Neural crest cell (in vitro differentiated cells): ENCODE measurements at places on chromosomes 5 and 9. TPM values are rescaled to one million over a fixed set of nuclear protein-coding genes. Genes with fewer than 3 reads are reported as not detected.

GRCh38 chr9:94909250-94909894 lies 182.9 kb downstream of the AOPEP start:
- H3K27ac ChIP-seq, result no peak overlapping the region
- peaks cover 80% of the 10 kb centered on the region for H3K4me1 ChIP-seq

GTF2H2C gene
- total RNA-seq, result 47.9 and 49.4 TPM in 2 replicates

DNA sequence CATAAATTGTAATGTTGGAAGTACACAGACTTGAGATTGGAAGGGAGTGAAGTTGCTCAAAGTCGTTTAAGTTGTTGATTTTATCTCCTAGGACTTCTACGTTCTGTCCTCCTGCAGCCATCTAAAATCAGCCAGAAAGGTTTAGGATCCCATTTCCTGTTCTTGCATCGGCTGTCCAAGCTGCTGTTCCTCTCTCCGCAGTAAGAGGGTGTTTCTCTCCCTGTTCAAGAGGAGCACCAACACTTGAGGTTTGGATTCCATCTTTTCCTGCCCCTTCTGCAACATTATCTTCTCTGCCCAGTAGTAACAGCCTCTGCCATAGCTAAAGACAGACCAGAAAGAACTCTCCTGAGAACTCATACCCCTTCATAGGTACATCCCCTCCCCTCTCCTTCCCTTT lies 373.4 kb downstream of the GADD45G start:
- H3K4me1 ChIP-seq, result no peaks in the 10 kb centered on the region
- no peak overlapping the region for H3K4me3 ChIP-seq
- peaks cover 24% of the 10 kb centered on the region for H3K27me3 ChIP-seq
- H3K36me3 ChIP-seq, result no peaks in the 10 kb centered on the region

DNA sequence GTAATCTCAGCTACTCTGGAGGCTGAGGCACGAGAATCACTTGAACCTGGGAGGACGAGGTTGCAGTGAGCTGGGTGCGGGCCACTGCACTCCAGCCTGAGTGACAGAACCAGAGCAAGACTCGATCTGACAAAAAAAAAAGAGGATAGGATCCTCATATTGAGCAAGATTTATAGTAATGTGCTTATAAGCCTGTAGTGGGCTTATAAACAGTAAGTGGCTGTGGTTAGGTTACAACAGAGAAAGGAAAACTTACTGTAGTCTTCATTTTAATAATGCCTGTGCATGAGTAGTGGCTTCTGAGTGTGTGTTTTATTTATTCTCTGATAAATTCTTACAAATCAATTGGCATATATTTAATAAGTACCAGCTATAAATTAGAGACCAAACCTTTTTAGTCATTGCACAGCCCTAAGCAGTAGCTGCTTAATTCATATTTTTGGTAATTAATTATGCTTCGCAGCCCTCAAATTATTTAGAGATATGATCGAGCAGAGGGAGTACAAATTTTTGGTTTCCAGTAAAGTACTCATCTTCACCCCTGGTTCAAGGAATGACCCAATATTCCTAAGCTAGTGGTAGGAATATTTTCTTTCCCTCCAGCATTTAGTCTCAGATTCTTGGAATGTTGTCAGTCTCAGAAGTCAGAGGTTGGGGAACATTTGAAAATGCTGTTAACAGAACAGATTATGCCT lies 73.8 kb upstream of the KLF9 start:
- DNase-seq, result no peak
- no peak overlapping the region for H3K4me3 ChIP-seq
- no peaks in the 10 kb centered on the region for H3K4me1 ChIP-seq
- H3K36me3 ChIP-seq, result no peaks in the 10 kb centered on the region
- no peak overlapping the region for H3K27ac ChIP-seq
- no peaks in the 10 kb centered on the region for H3K27me3 ChIP-seq

DNA sequence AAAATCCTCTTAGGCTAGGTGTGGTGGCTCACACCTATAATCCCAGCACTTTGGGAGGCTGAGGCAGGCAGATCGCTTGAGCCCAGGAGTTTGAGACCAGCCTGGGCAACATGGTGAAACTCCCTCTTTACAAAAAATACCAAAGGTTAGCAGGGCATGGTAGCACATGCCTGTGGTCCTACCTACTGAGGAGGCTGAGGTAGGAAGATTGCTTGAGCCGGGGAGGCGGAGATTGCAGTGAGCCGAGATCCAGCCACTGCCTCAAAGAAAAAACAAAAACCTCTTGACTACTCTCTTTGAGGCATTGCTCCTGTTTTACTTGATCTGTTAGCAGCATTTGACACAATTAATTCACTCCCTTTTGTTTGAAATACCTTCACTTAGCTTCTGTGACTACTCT lies 20.7 kb downstream of the KIF2A start:
- H3K27me3 ChIP-seq, result no peaks in the 10 kb centered on the region
- no peak overlapping the region for H3K4me3 ChIP-seq
- H3K27ac ChIP-seq, result no peak overlapping the region

DNA sequence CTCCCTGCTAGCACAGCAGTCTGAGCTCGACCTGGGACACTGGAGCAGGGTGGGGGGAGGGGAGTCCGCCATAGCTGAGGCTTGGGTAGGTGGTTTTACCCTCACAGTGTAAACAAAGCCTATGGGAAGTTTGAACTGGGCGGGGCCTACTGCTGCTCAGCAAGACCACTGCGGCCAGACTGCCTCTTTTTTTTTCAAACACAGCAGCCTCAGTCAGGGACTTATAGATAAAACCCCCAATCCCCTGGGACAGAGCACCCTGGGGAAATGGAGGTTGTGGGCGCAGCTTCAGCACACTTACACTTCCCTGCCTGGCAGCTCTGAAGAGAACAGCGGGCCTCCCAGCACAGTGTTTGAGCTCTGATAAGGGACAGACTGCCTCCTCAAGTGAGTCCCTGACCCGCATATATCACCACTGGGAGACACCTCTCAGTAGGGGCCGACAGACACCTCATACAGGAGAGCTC lies 151.1 kb upstream of the APC start:
- no peaks in the 10 kb centered on the region for H3K27me3 ChIP-seq
- no peak for DNase-seq
- H3K36me3 ChIP-seq, result no peaks in the 10 kb centered on the region

- no peak for DNase-seq
- H3K36me3 ChIP-seq, result no peaks in the 10 kb centered on the region
- H3K4me1 ChIP-seq, result peaks cover 61% of the 10 kb centered on the region
- H3K4me3 ChIP-seq, result peak overlapping the region; percentile 85
- no peak overlapping the region for H3K27ac ChIP-seq
- no peaks in the 10 kb centered on the region for H3K27me3 ChIP-seq
Observed at GRCh38 chr9:133120501-133121197, 391 bp downstream of the RALGDS start.

GRCh38 chr9:450057-450456 lies 235.4 kb downstream of the DOCK8 start:
- no peak for DNase-seq
- no peaks in the 10 kb centered on the region for H3K27me3 ChIP-seq
- peaks cover 7% of the 10 kb centered on the region for H3K4me1 ChIP-seq
- no peak overlapping the region for H3K4me3 ChIP-seq
- no peaks in the 10 kb centered on the region for H3K36me3 ChIP-seq
- H3K27ac ChIP-seq, result no peak overlapping the region

FAM78A gene
- total RNA-seq, result 3.8 and 4.4 TPM in 2 replicates

DMRT3 gene
- not detected in 2 replicates for total RNA-seq

DNA sequence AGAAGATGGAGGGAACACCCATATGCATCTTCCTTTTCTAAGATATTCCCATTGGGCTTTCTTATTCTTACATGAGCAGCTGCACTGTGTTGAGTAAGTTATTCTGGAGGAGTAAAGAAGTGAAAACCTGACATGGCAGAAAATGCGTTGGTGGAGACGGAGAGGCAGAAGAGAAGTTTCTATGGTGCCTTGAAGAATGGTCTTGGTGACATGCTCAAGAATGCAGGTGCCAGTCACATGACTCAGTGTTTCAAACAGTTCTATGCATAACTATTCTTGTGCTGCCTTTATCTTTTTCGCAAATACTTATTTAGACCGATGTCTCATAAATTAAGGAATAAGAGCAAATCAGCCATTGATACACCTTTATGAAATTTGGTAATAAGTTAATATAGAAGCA lies 377.8 kb upstream of the IRX2 start:
- H3K27ac ChIP-seq, result no peak overlapping the region
- H3K36me3 ChIP-seq, result no peaks in the 10 kb centered on the region
- H3K4me1 ChIP-seq, result peaks cover 13% of the 10 kb centered on the region
- no peak overlapping the region for H3K4me3 ChIP-seq

LURAP1L gene
- total RNA-seq, result 0.27 and 0.40 TPM in 2 replicates

- peak; percentile 31 for DNase-seq
- H3K4me1 ChIP-seq, result peaks cover 5% of the 10 kb centered on the region
- H3K36me3 ChIP-seq, result no peaks in the 10 kb centered on the region
- peak within 1 kb of the TSS; percentile 6 for H3K27ac ChIP-seq
- H3K4me3 ChIP-seq, result peak within 1 kb of the TSS; percentile 89
- peaks cover 5% of the 10 kb centered on the region for H3K27me3 ChIP-seq
Observed at GRCh38 chr9:132878695-132879456, at the start of gene SPACA9. TSS of gene SPACA9 (plus strand) at chr9:132878898. CDS start at chr9:132883948, 5,050 bp downstream.

GABRA1 gene
- total RNA-seq, result not detected in 2 replicates

GRCh38 chr5:34483442-34484033 lies 172.6 kb upstream of the RAI14 start:
- H3K36me3 ChIP-seq, result no peaks in the 10 kb centered on the region
- H3K4me3 ChIP-seq, result peak overlapping the region; percentile 9
- peaks cover 30% of the 10 kb centered on the region for H3K4me1 ChIP-seq

DNA sequence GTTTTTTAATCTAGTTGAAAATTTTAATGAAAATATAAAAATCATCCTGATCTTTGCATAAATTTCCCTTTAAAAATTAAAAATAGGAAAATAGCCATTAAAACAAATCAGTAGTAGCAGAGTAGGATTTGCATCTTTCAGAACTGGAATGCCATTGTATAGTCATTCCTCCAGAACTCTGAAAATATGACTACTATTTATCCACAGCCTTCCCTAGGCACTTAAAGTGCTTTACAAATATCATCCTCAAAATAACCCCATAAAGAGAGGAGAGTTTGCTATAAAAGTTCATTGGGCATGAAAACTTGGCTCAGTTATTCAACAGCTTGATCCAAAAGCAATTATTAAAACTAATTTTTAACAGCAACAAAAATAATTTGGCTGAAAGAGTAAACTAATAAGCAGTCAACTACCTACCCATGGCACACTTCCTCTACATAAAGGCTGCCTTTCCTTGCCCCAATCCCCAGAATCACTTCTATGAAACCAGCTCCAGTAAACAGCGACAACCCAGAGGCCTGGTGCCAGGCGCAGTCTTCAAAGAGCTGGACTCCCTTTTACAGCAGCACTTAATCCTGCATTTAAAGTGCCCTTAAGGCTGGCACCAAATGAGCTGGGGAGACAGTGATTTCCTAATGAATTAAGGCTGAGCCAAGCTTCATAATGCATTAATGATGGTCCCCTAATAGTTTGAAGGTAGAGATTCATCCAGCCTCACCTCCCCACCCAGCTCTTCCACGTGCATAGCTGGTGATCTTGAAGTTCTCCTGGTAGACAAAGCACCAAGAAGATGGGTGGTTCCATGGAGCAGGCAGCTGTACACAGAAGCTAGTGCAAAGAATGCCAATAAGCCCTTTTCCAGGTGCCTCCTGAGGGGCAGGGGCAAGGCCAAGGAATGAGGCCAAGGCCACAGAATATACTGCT lies 36.1 kb downstream of the LHFPL2 start:
- H3K36me3 ChIP-seq, result peaks cover 10% of the 10 kb centered on the region
- no peak overlapping the region for H3K27ac ChIP-seq
- H3K4me1 ChIP-seq, result peaks cover 34% of the 10 kb centered on the region
- H3K4me3 ChIP-seq, result no peak overlapping the region
- H3K27me3 ChIP-seq, result no peaks in the 10 kb centered on the region

GRCh38 chr5:55568654-55569512 lies 34.1 kb upstream of the PLPP1 start:
- peaks cover 11% of the 10 kb centered on the region for H3K4me1 ChIP-seq
- no peaks in the 10 kb centered on the region for H3K36me3 ChIP-seq
- no peaks in the 10 kb centered on the region for H3K27me3 ChIP-seq
- no peak overlapping the region for H3K27ac ChIP-seq
- DNase-seq, result no peak

DNA sequence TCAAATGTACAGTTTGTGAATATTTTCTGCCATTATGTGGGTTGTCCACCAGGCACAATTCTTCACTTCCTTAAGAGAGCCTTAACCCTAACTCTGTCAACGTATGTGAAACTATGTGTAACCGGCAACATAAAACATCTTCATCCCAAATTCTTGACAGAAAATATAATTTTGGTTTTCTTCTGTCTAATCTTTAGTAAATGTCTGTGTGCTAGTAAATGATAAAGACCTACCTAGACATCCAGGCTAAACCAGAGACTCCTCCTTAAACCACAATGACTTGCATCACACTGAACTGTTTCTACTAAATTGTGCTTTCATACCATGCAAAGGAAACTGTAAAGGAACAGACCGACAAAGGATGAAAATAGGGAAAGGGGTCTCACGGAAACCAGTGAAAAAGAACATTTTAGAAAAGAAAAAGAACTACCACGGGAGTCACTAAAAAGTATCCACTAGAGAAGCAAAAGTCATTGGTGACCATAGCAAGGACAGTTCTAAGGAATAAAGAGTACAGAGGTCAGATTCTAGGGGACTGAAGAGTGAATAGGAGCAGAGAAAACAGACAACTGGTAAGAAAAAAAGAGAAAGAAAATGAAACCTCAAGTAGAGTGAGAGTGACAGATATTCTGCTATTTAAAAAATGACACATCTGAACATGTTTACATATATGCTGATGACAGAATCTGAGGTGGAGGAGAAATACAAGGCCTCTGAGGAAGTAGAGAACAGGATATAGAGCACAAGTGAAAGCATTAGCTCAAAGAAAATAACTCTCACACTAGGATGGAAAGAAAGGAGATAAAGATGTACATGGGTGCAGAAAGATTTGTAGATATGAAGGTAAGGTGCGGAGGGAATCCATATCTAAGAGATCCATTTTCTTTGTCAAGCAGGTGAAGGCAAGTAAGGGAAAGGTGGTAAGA lies 49.4 kb downstream of the FNIP1 start:
- H3K27ac ChIP-seq, result no peak overlapping the region
- H3K4me3 ChIP-seq, result no peak overlapping the region
- H3K27me3 ChIP-seq, result no peaks in the 10 kb centered on the region
- H3K36me3 ChIP-seq, result peaks cover 6% of the 10 kb centered on the region
- H3K4me1 ChIP-seq, result peaks cover 5% of the 10 kb centered on the region

CRB2 gene
- total RNA-seq, result 73.4 and 80.5 TPM in 2 replicates
